NCI-H2081 treated with DMSO at 0.1 percent for 48 hours (cell line): ENCODE measurements at places on chromosomes 13 and 19.

DNA sequence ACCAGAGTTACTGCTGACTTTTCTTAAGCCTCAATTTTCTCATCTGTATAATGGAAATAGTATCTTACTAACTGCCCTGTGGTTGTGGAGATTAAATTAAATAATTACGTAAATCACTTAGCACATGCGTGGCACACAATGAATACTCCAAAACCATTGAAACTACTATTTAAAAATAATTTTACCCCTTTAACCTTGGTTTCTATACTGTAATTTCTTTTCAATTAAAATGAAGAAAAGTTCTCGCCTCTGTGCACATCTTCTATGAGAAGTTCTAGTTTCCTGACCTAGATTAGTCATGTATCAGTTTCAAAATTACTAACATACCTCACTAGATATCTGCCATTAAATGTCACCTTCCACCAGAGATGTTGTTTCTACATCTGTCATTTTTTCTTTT lies 5.7 kb downstream of the SLITRK1 start:
- DNase-seq, result no peak

GRCh38 chr13:113836768-113837559 lies 26.9 kb downstream of the GAS6 start:
- DNase-seq, result no peak

DNA sequence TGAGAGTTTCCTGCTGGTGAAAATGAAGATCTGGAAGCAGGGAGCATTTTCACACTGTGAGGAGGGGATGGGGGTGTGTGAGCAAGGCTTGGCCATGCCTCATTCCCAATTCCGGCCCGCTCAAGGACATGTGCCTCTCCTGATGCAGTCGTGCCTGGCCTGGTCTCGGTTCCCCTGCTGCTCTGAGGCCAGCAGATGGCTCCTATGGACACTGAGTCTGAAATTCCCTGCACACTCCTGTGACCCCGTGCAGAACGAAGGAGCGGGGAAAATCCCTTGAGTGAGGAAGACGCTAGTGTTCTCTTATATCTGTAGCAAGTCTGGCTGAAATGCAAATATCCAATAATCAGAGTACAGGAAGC lies 363 bp upstream of the ZNF763 start:
- no peak for DNase-seq

DNA sequence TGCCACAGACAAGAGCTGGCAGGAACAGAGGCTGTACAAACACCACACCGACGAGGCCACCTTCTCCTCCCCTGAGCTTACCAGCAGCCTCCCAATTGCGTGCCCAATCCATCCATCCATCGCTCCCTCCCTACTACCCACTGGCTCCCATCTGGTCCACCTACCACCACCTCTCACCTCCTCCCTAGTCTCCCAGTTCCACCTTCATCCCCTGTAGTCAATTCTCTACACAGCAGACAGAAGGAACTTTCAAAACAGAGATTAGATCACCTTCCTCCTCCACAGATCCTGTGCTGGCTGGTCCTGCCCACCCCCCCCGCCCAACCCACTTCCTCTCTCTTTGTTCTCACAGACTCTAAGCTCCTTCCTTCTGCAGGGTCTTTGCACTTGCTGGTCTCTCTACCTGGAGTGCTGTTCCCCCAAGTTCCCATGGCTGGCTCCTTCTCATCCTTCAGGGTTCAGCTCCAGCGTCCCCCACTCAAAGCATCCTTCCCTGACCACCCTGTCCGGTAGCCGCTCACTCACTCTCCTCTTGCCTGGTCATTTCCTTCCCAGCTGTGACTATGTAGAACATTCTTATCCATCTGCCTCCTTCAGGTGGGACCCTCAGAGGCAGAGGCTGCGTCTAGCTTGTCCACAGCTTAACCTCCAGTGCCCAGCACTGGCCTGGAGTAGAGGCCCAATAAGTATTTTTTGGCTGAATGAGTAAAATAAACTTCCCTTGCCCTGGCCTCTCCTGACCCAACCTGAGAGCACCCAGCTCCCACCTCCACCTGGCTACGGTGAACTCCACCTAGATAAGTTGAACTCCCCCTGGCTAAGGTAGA lies 23.0 kb downstream of the PIN1 start:
- no peak for DNase-seq

DNA sequence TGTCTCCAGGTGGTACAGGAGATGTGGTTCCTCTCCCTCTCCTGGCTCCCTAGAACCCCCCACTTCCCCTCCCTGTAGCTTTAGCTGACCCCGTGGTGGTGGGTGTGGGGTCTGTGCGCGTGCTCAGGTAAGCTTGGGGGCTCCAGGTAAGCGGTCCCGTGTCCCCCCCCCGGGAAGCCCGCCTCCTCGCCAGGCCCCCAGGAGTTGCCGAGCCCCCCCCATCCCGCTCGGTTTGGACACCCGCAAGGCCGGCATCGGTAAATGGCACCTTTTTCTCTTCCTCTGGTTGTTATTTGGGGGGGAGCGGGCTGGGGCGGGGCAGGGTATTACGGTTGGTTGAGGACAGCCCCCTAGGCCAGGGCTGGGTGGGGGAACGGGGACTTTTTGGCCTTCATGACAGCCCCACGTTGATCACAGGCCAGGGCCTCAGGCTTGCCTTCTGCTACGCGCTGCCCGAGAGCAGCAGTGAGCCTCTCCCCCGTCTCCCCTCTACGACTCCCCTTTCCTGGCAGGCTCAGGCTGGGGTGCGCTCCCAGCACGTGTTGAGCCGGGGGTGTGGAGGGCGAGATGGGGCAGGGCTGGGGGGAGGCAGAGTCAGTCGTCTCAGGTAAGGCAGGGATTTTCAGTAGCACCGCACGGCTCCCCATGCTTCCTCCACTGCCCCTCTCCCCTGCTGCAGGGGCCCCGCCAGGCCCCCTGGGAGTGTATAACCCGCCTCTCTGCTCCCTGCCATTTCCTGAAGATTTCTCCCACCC lies 10.7 kb upstream of the LIN7B start:
- no peak for DNase-seq

DNA sequence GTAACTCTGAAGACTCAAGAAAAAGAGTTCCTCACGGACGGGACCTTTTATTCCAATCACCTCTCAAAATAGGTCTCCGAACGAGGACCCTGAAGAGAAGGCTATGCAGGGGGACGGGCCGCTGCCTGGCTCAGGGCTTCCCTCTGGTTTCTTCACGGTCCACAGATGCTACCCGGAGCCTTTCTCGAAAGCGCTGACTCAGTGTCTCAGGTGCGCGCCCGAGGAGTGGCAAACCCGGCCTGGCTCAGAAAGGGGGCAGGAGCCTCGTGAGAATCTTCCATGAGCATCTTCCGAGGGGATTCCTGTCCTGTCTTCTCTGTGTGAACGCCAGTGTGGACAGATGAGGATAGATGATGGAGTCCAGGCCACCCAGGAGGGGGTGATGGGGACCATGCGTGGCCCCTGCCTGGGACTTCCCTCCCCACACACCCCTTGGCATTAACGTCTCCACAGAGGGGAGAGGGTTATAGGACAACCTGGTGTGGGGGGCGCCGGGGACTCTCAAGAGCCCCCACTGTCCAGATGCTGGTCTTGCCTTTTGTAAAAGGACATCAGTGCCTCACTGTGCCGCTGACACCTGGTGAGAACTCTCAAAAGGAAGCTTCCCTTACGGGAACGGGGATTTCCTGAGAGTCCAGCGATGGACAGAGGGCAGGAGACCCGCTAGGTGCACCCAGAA lies 16.5 kb downstream of the LSM4 start:
- no peak for DNase-seq

DNA sequence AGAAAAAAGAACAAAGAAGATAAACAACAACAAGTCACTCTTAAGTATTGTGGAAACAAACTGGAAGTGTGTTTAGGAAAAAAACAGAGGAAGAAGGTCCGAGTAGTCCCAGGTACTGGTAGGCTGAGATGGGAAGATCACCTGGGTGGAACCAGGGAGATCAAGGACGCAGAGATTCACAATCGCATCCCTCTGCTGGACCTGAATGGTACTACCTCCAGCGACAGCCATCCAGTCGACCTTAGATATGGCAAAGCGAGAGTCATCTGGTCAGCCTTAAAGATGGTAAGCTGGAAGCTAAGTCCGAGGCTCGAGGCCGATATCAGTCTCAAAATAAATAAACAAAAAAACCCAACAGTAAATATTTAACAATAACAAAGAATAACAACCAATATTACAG lies 44.9 kb upstream of the ZNF91 start:
- DNase-seq, result no peak

DNA sequence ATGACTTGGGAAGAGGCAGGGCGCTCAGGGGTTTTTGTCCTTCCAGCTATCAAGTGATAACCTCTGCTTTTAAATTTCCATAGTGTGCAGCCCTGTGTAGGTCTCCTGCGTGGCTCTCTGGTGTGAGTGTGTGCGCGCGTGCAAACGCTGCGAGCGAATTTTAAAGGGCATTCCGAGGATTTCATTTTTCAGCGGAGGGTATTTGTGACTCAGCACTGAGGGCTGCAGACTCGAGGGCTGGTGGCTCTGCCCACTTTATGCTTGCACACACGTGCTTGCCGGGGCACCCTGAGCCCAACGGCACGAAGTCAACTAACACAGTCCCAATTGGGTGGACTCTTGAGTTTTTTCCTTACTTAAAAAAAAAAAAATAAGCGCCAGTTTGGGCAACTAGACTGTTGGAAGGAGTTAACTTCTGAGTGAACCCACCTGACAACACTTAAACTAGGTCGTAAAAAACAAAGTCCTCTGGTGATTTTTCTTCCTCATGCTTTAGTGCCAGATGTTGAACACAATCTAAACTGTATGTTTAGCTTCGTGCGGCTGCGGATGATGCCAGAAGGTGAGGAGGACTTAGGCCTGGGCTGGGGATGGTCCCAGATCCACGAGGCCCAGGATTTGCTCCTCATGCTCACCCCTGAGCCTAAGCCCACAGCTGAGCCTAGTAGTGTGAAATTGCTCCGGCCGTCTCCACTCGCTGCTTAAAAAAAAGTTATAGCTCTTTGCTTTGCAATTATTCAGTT lies 2.1 kb downstream of the FGF9 start:
- DNase-seq, result no peak

GRCh38 chr13:40319699-40320579 lies 346.5 kb downstream of the FOXO1 start:
- DNase-seq, result no peak

GRCh38 chr13:25840931-25841330 lies 210.9 kb downstream of the SHISA2 start:
- no peak for DNase-seq

GRCh38 chr19:920051-920864 lies 3.1 kb downstream of the KISS1R start:
- DNase-seq, result no peak

- DNase-seq, result no peak
These were observed 62.9 kb downstream of the CHST8 start for GRCh38 chr19:33684538-33685232.

GRCh38 chr13:83943530-83944279 lies 61.4 kb upstream of the SLITRK1 start:
- no peak for DNase-seq

- no peak for DNase-seq
These were observed 102.6 kb upstream of the FNDC3A start for GRCh38 chr13:48873081-48873480.

- DNase-seq, result no peak
These were observed 33.2 kb upstream of the CASP14 start for GRCh38 chr19:15015946-15016542.

GRCh38 chr19:58385891-58386575 lies 1.0 kb upstream of the RPS5 start:
- no peak for DNase-seq

DNA sequence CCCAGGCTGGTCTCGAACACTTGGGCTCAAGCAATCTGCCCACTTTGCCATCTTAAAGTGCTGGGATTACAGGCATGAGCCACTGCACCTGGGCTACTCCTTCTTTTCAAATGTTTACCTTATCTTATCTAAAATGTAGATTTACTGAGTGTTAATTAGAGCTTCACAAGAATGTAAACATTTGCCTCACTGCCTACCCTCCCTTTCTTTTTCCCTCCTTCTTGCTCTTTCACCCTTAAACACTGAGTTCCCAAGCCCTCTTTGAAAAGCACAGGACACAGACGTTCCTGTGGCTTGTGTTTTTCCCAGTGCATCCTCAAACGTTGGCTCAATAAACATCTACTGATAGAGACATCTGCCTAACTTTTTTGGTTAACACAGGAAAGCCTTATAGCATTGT lies 32.7 kb upstream of the CYSLTR2 start:
- DNase-seq, result no peak

DNA sequence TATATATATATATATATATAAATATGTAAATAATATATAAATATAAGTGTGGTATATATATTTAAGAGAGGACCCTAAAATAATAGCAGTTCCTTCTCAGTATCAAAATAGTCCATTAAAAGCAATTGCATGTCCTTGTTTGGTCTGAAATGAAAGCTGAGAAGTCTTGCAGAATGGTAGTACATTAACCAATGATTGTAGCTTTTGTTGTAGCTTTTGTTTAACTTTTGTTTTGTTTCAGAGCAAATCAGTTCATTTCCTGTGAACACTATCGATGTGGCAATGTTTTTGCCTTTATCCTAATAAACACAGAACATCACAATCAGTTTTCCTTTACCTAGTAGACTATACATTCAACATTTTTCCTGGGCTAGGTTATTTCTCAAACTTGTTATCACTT lies 1256.2 kb upstream of the SPRY2 start:
- DNase-seq, result no peak

GRCh38 chr13:95440441-95441088 lies 112.0 kb upstream of the CLDN10 start:
- no peak for DNase-seq

GRCh38 chr13:113939944-113940297 lies 34.0 kb downstream of the C13orf46 start:
- no peak for DNase-seq

DNA sequence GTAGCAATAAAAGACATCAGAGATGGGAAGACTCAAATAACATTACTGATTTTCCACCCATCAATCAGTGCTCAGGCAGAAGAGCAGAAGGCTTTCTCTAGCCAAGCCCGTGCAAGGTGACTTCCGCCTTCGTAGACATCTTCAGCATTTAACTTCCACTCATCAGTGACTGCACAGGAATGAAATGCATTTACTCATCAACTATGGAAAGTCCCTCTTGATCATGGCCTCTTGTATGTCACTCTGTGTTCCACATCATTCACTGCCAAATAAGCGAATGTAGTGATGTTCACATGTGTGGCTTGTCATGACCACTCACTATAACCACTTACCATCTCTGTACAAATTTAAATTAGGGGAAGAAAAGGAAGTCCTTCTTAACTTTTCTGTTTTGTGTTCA lies 49.4 kb downstream of the SACS start:
- DNase-seq, result no peak

DNA sequence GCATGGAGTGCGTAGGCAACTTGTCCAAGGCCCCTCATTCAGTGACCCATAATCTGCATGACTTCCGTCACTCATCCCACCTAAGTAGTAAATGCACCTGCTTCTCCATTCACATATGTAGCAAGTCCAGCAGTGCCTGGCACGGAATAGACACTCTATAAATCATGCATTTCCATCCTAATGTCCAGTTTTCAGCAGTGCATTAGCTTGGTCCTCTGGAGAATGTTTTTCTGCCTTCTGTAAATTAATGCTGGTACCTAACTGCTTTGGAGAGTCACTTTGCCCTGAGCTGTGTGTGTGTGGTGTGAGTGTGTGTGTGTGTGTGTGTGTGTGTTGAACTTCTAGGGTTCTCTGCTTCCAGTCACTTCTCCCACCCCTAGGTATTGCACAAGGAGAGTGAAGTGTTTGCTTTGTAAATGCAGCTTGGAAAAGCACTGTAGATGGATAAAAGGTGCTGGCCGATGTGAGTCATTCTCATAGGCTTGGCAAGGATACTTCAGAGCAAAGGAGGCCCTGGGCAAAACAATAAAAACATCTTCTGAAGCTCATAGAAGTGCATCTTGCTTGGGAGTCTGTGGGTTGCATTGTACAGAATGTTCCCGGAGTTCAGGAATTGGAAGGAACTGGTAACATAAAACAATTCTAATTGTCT lies 181.8 kb downstream of the KATNAL1 start:
- DNase-seq, result no peak
